ENCODE measurements at places on chromosomes 2 and 18. TPM values are rescaled to one million over a fixed set of nuclear protein-coding genes. Genes with fewer than 3 reads are reported as not detected.

KRTCAP3 gene
- polyA plus RNA-seq: 12.1 TPM

ARPC2 gene
- 252 TPM for polyA plus RNA-seq

MEP1B gene
- 0.09 TPM for polyA plus RNA-seq

IL1RL1 gene
- 0.24 TPM for polyA plus RNA-seq

SCLY gene
- 14.6 TPM for polyA plus RNA-seq

SIGLEC15 gene
- polyA plus RNA-seq: 0.40 TPM

WIPF1 gene
- polyA plus RNA-seq: 25.9 TPM

IL36RN gene
- polyA plus RNA-seq: 0.15 TPM

DNA sequence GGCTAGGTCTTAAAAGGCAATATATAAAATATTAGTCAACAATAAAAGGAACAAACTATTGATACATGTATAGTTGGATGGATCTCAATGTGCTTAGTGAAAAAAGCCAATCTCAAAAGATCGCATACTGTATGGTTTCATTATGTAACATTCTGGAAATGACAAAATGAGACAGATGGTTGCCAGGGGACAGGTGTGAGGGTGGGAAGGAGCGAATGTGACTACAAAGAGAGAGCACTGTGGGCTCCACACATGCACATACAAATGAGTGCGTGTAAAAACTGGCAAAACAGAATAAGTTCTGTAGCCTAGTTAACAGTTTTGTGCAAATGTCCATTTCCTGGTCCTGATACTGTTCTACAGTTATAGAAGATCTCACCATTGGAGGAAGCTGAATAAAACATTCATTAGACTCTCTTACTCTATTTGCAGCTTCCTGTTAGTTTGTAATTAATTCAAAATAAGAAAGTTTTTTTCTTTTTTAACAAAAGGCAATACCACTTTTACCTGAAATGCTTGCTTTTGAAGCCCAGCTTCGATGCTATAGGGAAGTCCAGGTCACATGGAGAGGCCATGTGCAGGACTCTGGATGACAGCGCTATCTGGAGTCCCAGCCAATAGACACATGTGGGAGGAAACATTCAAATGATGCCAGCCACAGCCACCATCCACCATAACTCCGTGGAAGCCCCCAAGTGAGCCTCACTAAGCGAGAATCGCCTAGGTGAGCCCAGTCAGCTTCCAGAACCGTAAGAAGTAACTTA, 21.0 kb upstream of the C2orf80 start:
- no peak for DNase-seq

DNA sequence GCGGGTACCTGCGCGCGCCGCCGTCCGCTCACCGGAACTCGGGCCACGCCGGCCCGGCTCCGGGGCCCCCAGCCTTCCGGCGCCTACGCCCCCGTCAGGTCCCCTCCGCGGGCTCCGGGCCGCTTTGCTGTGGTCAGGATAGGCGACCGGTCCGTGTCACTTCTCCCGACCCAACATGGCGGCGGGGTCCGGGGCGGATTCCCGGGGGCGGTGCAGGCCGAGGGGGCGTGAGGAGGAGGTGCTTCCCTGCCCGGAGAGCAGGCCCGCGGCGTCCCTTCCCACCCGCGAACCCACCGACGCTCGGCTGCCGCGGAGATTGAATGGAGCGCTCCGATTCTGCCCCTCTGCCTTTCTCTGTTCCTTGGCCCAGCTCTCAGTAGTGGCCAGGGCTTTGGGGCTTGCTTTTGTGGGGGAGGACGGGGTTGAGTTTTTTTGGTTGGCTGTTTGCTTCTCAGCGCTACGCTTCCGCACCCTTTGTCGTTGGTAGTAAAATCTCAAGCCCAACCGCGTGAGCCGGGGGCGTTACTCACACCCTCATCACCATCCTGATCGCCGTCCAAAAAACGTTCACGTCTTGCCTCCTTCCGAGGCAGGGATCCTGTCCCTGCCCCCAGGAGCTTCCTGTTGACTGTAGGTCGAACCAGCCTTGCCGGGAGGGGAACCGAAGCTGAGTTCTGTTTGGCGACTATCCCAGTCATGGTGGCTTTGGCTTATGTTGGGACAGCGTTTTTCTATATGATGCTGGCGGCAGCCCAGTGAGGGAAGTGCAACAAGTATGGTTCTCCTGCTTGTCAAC, 532 bp upstream of the YES1 start:
- DNase-seq: peak; percentile 83

GRCh38 chr18:62372156-62372555, 47.0 kb downstream of the TNFRSF11A start:
- DNase-seq: no peak

GRCh38 chr2:16629044-16629443, 36.6 kb downstream of the CYRIA start:
- DNase-seq: no peak

DNA sequence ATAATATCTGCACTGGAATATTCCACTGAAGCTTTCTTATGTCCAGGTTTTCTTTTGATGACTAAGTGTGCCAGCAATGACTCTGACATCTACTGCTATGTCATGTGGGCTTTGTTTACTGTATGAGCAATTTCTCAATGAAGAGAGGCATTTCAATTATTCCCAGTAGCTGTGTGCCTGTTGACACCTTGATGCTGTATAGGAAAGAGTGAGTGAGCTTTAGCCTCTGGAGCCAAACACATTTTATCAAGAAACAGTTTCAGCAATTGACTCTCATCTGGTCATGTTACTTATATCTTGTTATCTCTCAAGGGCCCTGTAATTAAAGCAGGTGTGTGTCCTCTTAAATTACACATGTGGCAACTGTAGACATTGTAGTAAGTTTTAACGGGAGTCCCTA, 493.2 kb upstream of the FANCL start:
- no peak for DNase-seq

DNA sequence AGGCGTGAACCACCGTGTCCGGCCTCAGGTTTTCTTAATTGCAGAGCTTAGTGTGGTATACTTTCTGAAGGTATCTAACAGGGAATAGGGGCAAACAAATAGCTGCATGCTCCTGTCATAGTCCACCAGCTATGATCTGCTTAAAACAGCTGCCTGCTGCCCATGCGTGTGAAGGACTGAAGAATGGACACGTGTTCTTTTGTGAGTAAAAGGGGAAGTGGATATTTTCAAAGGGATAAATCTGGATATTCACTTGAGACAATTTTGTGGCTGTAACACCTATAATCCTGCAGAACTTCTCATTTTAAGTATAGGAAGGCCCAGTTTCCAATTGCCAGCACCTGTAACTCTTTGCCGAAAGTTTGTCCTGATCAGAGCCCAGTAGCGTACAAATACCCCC, 44.7 kb downstream of the TRPM8 start:
- no peak for DNase-seq

DNA sequence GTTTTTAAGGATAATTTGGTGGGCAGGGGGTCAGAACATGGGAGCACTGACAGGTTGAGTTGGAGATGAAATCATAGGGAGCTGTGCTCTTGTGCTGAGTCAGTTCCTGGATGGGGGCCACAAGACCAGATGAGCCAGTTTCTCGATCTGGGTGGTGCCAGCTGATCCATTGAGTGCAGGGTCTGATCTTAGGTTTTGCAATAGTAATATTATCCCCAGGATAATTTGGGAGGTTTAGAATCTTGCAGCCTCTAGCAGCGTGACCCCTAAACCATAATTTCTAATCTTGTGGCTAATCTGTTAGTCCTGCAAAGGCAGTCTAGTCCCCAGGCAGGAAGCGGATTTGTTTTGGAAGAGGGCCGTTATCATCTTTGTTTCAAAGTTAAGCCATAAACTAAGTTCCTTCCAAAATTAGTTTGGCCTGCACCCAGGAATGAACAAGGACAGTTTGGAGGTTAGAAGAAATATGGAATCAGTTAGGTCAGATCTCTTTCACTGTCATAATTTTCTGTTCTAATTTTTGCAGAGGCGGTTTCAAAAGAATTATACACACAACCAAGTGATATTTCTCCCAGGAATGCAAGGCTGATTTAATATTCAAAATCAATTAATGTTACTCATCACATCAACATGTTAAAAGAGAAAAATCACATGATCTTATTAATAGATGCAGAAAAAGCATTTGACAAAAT, 23.0 kb downstream of the DBI start:
- DNase-seq: no peak

DNA sequence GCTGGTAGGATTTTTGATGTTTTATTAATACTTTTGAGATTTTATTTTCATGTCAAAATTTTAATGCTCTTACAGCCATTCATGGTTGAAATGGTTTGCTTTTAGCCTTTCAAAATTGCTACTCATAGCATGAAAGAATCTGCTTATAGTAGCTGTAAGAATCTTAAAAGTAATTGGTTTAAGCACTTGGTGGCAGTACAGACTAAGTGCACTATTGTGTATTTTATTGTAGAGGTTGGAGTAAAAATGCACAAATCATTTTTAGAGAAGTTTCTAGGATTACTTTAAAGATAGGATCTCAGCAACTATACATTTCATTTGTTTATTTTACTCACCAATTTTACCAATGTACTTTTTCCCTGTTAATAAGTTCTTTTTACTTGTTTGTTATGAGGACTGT, 205.8 kb downstream of the SPAG16 start:
- DNase-seq: no peak

DNA sequence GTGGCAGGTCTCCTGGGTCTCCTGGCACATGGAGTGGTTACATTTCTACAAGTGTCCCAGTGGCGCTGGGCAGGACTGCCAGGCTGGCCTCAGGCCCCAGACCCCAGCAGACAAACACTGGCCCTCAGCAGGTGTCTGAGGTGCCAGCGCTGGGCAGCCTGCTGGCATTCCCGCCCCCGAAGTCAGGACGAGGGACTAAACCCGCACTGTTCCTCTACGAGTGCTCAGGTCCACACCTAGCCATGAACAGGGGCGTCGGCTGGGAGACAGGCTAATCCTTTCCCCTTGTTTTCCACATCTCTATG, 12.8 kb downstream of the SNED1 start:
- no peak for DNase-seq

- DNase-seq: no peak
Observed at GRCh38 chr2:112074506-112074905, 19.4 kb downstream of the TMEM87B start.

DNA sequence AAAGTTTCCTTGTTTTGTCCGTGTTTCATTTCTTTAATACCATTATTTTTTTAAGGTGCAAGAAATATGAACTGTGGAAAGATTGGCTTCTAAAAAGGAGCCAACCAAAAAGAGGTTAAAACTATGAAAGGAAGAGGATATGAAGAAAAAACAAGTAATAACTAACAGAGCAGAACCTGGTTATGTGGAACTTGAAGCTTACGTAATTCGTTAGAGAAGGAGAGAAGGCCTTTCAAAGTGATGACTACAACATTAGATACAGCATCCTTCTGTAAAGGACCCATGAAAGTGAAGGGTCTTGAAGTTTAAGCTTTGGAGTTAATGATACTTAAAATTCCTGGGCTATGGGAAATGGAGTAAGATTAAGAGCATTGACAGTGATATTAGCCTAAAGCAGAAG, 84.5 kb downstream of the ANKRD12 start:
- DNase-seq: no peak
